SK-N-SH treated with all-trans-retinoic acid at 6 μM for 48 hours (cell line): ENCODE measurements at places on chromosomes 5 and 9.

- peak; percentile 75 for ATAC-seq
Measured at GRCh38 chr9:109640580-109641371, 139.2 kb upstream of the PALM2AKAP2 start.

- no peak for ATAC-seq
Measured at GRCh38 chr5:137867664-137868063, at the start of gene MYOT. Gene MYOT (plus strand): TSS chr5:137867860. CDS start chr5:137870652, 2,792 bp downstream.

DNA sequence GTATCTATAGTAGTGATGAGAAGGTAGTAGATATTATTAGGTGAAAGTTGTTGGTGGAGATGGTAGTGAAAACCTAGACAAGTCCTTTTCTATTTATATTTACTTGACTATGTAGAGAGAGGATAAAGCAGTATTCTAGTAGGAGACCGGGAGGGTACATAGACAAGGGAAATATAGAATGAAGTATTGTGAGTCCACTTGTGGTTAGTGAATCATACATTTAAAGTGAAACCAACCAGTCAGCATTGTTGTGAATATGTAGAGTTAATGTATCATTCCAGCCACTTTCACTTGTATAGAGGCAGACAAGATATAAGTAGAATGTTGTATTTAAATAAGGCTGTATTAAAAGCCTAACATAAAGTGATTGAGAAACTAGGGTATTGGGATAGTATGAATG is 1711.3 kb upstream of the ACO1 start:
- ATAC-seq: no peak

GRCh38 chr5:40436535-40437237 is 243.0 kb upstream of the PTGER4 start:
- ATAC-seq: no peak

DNA sequence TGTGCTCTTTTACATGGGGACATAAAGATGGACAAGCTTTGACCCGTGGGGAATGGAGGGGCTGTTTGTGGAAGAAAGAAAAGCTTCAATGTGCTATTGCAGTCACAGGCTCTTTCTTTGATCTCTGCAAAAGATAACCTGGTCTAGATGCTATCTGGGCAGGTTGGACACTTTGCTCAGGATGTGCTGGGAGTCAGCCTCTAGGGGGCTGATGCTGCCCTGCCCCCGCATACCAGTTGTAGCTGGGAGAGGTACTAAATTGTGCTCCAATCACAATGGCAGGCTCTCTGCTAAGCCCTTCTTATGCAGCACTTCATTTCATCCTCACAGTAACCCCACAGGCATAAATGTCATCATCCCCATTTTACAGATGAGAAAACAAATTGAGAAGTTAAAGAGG is 67.2 kb downstream of the PSD2 start:
- no peak for ATAC-seq
